ENCODE measurements at places on chromosomes 7 and 10.

- no peak for DNase-seq
These were observed 29.7 kb downstream of the HTRA1 start for GRCh38 chr10:122490786-122491680.

DNA sequence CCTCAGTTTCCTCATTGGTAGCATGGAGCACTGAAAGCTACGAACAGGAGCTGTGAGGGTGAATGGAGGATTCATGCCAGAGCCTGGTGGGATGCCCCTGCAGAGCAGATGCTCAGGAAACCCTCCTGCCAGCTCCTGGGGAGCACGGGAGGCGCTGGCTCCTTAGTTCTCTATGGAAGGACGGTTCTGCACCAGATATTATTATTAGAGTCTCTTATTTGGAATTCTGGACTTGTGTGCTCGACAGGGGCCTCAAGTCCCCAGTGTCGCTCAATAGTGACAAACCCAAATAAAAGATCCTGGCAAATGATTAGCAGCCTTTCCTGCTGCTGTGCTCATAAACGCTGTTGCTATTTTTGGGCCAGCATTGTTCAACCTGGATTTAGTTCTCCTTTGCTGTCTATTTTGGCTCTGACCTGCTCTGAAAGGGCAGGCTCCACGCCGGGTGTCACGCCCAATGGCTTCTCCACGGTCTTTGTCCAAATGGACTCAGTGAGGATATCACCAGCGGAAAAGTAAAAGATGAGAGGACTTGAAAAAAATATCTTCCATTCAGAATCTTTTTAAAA is 23.0 kb upstream of the KLF6 start:
- DNase-seq, result no peak

- DNase-seq, result no peak
These were observed 30.0 kb upstream of the PRKAR2B start for GRCh38 chr7:107014387-107015023.

DNA sequence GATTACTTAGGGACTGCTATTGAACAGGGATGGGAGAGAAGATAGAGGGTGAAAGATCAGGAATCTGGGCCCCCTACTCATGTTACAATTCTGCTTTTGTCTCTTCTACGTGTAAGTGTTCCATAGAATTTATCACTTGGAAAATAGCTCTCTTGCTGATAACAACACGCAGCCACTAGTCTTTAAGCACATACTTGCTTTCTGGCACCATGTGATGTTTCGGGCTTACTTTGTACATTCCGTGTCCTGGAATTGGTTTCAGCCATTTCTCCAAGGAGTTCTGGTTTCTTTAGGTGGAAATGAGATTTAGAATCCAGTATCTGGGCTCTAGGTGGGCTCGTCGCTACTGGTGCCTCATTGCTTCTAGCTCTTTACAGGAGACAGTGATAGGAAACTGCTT is 59.7 kb downstream of the TFAM start:
- no peak for DNase-seq

- no peak for DNase-seq
These were observed 595.9 kb upstream of the AUTS2 start for GRCh38 chr7:69002416-69002815.

GRCh38 chr7:155327590-155328320 is 30.1 kb downstream of the INSIG1 start:
- no peak for DNase-seq

DNA sequence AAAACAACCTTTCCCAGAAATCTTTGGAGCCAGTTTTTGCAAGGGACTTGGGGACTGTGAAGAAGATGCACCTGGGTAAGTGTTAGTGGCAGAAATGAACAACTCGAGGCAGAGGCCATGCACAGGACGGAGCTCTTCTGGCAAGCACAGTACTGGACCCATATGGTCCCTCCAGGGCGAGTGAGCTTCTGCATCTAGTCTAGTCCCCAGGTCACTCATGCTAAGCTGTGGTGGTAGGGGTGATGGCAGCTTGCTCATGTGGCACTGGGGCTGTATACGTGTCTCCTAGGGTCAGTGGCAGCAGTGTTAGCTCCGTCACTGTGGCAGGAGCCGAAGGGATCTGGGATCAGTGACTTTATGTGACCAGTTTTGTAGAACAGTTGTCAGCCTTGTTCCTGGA is 9.3 kb upstream of the LRRC61 start:
- no peak for DNase-seq

- no peak for DNase-seq
These were observed 77.1 kb downstream of the ABCC2 start for GRCh38 chr10:99859585-99859984.

- DNase-seq, result no peak
These were observed 15.8 kb upstream of the KDM7A start for GRCh38 chr7:140192620-140193019.

GRCh38 chr7:150406312-150406566 is 27.1 kb downstream of the ZNF775 start:
- DNase-seq, result no peak

- no peak for DNase-seq
These were observed 8.5 kb downstream of the GPER1 start for GRCh38 chr7:1096156-1097119.

DNA sequence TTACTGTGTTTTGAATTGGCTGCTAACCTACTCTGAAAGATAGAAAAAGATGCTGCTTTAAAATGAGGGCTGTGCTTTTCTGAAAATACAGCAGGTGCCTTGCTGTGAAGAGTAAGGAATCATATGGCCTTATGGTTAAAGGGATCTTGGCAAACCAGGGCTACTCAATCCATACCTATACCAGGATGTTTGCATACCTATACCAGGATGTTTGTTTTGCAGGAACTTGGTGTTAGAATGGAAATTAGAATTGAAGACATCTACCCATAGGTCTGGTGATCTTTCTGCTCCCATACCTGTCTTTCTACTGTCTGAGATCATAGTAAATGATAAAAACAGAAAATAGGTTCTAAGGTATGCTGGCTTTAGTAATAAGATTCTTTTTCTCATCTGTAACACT is 200.2 kb upstream of the C7orf33 start:
- no peak for DNase-seq

DNA sequence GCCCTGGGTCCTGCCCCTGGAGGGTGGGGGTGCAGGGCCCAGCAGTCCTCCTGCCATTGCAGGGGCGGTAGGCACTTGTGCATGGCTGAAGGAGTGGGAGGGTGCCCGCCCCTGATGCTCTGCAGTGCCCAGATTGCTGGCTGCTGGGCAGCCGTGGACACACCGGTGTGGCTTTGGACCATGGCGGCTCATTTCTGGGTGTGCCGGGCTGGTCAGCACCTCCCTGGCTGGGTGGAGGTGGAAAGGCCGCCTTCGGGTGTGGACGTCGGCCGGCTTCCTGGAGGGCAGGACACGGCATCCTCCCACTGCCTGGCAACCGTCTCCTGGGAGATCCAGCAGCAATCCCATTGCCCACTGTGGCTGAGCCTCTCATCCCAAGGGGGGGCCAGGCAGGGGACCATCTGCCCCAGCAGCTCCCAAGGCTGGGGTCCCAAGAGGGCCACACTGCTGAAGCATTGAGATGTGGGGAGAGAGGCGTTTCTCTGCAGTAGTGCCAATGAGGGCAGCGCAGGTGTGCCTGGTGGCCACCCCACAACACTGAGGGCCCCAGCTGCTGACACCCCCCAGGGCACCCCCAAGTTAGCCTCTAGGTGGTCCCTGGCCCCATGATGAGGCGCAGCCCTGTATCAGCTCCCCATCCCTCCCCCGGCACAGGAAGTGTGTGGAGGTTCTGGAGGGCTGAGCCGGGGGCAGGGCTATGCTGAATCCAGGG is 12.9 kb downstream of the TTYH3 start:
- DNase-seq, result no peak

DNA sequence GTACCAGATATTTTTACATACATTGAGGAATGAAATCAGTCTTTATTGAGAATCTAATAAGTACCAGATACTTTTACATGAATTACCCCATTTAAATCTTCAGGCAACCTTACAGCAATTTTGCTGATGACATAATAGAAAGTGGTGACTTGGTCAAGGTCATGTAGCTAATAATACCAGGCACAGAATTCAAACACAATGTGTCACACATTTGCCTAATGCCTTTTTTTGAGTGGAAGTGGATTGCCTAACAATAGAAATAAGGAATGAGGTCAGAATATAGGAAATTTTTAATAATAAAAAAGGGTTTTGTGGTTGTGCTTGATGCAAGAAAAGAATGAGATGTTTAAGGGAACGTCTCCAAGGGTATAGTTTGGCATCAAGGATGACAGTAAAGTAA is 466.6 kb upstream of the IGFBP3 start:
- DNase-seq, result no peak

DNA sequence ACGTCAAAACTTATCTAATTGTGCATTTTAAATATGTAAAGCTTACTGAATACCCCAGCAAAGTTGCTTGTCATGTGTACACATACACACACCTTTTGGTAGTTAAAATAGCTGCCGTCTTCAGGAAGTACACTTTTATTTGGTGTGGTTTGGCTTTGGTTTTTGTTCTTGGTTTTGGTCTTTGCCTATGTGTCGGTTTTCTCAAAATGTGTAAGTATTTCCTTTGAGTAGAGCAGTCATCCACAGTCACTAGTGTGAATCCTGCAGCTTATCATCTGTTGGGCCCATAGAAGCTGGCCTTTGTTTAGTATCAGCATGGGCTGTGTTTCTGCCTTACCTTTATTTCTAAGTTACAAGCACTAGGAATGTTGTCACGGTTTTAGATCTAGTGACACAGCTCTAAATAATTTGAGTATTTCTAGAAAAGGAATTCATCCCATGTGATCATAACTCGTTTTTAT is 35.3 kb downstream of the NET1 start:
- no peak for DNase-seq

DNA sequence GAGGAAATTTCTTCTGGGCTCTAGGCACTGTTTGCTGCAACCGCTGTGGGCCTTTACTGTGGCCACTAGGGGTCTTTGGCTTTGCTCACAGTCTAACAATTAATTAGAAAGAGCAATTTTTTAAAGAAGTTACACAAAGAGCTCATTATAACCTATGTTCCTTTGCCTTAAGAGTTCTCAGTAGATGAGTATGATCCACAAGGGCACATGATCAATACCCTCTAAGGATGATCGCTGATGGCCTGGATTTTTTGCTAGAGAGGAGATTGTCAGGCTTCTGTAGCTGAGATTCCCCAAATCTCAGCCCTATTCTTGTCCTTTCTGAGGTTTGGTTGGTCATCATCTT is 80.8 kb upstream of the RHOBTB1 start:
- no peak for DNase-seq

GRCh38 chr10:113491967-113492565 is 60.8 kb upstream of the HABP2 start:
- no peak for DNase-seq

DNA sequence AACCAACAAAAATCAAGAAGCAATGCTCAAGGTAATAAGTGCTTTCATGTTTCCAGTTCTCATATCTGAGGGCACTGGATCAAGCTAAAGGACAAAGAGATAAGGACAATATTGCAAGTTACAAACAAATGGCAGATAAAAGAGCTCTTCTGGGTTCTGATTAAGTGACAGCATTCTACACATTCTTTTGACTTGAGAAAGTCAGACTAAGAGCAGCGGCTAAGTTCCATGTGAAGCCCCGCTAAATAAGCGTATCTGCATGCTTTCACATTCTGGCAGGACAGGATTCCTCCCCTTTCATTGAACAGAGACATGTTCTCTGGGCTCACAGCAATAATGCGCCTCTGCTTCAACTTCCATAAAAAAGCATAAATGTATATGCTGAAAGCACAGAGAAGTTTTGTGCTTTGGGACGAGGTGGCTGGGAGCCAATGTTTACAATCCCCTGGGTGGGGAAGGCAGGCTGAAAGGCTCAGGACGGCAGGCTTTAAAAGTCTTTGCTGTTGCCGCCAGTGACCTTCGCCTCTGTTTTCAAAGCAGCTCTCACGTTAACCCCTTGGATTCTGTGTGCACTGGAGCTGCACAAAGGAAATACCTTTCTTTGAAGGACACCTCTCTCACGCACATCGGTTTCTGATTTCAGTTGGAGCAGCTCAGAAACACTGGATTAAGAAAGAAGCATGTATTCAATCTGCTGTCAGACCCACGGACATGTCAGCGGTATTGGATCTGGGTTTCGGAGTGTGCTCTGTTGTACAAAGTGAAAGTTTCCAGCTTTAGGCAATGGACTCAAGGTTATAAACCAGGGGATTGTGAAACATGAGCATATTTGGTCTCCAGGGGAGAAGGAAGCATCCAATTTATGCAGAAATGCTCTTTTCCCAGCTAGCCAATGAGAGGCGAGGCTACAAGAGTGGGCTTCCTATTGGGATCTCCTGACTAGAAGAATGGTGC is 105.4 kb upstream of the FAM133B start:
- no peak for DNase-seq

GRCh38 chr10:111030042-111030750 is 46.6 kb upstream of the ADRA2A start:
- no peak for DNase-seq

DNA sequence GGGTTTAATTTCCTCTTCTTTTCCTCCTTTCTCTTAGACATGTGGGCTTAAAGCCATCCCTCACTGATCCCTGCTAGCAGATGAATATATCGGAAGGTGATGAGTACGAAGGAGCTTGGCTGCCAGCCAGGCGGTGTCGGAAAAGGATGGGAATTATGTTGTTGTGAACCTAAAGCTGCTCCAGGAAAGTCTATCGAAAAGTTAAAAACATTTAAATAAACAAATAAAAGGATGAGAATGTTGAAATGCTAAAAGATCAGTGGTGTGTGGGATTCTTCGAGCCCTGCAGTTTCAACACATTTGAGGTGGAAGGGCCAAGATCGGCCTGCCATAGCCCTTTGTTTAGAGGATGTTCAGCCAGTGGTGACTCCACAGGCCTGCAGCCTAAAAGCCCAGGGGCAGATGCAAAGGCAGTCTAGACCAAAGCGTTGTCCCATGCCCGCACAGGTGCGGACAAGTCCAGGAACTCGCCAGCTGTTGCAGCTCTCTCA is 107.9 kb downstream of the JCAD start:
- DNase-seq, result no peak

GRCh38 chr7:92916770-92917224 is 80.4 kb upstream of the CDK6 start:
- no peak for DNase-seq

GRCh38 chr10:14803827-14804226 is 29.1 kb upstream of the FAM107B start:
- DNase-seq, result no peak

- no peak for DNase-seq
These were observed 340.2 kb downstream of the SUGCT start for GRCh38 chr7:40474790-40475680.

- no peak for DNase-seq
These were observed 14.2 kb downstream of the KCNH2 start for GRCh38 chr7:150963707-150964559.

DNA sequence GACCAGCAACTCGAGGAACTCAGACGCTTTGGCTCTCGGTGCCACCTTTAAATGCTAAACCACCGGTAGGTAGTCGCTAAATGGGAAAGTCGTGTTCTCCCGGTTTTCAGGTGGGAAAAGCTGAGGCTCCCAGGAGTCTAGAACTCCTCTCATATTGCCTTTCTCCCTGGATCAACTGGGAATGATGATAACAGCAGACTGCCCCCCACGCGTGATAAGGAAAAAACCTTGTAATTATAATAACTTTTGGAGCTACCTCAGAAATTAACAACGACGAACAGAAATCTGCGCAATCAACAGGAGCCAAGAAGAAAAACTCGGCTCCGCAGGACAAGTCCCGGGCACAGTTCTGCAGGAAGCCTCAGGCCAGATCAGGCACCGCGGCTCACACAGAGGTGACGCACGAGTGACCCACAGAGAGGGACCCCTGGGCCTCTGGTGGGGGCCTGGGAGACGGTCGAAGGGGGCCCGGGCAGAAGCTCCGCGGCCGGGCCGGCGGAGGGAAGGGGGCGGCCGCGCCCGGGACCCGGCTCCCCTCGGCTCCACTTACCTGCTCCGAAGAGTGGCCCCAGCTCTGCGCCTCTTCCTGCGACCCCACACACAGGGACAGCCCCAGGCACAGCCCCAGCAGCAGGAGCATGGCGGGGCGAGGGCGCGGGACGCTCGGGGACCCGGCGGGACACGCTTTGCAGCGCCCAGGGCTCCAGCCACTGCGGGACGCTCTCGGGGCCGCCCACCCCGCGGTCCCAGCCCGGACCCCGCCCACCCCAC is at the start of gene ITIH5:
TSS of gene ITIH5 (minus strand) at position 714 of the 771 bp plus-strand sequence. CDS start at position 640, 74 bp downstream.
- no peak for DNase-seq

Data from stimulated activated CD4-positive, alpha-beta T cell treated with anti-CD3 and anti-CD28 coated beads, TNF-alpha, amount 100 ng/mL, for 1 hour (primary cell).